ENCODE measurements at places on chromosomes 5 and 9. TPM values are rescaled to one million over a fixed set of nuclear protein-coding genes. Genes with fewer than 3 reads are reported as not detected.

DIRAS2 gene
- 0.07 TPM for total RNA-seq

HOMER1 gene
- total RNA-seq, result 42.8 TPM

UNC5A gene
- total RNA-seq, result not detected

LCN10 gene
- not detected for total RNA-seq

NR5A1 gene
- total RNA-seq, result not detected

PRDM9 gene
- under 0.01 TPM for total RNA-seq

SLC1A1 gene
- total RNA-seq, result 1.8 TPM

C9orf43 gene
- total RNA-seq, result 0.34 TPM

ANKS6 gene
- 23.0 TPM for total RNA-seq

GRPEL2 gene
- 85.4 TPM for total RNA-seq

HTR4 gene
- not detected for total RNA-seq

PCAT7 gene
- not detected for total RNA-seq

TAF11L10 gene
- not detected for total RNA-seq

All from nasal cavity respiratory epithelium epithelial cell of viscerocranial mucosa (primary cell).